Effector CD4-positive, alpha-beta T cell (primary cell): ENCODE measurements at places on chromosomes 7 and 10.

DNA sequence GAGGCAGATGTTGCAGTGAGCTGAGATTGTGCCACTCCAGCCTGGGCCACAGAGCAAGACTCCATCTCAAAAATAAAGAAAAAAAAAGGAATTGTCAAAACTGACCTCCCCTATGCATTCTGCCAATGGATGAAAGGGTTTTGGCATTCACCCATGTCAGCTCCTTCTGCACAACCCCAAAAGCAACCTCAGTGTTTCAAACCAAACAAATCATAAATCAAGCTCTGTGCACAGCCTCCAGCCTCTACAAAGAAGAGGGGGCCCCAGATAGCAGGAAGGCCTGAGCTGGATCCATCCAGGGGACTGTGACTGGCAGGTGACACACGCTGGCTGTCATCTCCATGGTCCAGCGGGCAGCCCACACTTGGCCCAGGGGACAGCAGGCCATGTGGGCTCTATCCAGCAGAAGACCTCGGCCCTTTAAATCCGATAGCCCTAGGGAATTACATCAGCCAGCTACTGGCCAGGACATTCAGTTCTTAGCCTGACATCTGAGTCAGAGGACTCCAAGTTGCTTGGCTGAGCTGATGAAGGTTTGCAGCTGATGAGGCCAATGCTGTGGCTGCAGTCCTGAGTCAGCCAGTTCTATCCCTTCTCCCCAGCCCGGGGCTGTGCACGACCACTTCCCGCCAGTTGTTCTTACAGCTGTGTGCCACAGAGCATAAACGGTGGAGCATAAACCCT, 52.0 kb upstream of the FIGNL1 start:
- no peak for DNase-seq

DNA sequence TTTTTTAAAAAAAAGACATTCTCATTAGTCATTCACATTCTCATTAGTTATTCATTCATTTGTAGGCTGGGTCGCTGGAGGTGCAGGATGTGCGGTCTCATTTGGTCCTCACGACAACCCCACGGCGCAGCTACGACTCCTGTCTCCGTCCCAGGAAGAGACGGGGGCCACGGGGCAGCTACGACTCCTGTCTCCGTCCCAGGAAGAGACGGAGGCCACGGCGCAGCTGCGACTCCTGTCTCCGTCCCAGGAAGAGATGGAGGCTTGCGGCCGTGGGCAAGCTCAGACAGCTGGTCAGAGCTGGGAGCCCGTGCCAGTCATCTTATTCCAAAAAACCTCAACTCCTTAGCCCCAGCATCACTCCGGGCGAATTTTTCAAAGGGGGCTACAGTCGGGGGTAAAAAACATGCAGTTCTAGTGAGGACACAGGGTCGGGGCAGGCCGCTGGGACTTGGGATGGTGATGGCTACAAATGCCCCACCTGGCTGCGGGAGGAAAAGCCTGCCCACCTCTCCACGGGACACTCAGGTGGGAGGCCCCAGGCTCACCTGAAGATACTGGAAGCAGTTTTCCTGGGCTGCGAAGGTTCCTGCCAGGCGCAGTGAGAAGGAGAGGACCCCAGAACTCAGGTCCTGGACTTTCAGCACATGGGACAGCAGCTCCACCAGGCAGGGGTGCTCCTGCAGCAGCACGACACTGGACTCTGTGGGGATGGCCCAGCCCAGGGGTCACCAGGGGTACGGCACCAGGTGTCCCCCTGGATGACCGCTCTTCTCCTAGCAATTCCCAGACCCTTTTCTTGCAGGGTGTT, 8.3 kb downstream of the BRAT1 start:
- no peak for DNase-seq

- no peak for DNase-seq
Measured at GRCh38 chr7:18212308-18212707, 184.7 kb upstream of the PRPS1L1 start.

DNA sequence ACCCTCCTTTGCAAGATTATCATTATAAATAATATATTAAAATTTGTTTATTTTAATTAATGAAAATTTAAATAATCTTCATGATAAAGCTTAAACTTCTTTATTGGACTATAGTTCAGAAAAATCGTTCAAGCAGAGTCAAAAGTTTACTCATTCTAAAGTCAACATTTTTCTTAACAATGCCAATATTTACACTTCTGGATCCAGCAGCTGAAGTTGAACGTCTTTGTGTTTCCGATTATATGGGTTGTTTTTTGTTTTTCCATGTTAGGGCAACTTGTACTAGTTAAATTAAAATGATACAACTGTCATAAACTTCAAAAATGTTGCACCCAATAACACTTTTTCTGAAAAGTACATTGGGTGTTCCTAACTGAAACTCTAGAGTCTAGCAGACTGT, 43.8 kb downstream of the GRB10 start:
- no peak for DNase-seq

- no peak for DNase-seq
Measured at GRCh38 chr7:5773661-5774086, 7.8 kb downstream of the RNF216 start.
